ENCODE measurements at places on chromosomes 6 and 20.

DNA sequence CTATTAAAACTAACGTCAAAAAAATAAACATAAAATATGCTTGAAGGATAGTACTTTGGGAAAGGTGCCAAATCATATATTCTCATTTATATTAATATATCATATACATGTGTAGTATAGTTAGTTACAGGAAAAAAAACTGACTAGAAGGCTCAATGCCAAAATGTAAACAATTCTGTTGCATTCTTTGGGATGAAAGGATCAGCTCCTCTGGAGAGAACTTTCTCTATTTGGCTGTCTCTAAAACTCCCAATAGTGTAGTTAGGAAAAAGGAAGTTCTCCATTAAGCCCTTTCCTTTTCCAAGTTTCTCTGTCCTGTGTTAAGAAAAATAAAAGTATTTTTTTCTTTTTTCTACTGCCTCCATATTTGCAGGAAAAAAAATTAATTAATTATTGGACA, 86.5 kb upstream of the BTN3A2 start:
- DNase-seq, result no peak

DNA sequence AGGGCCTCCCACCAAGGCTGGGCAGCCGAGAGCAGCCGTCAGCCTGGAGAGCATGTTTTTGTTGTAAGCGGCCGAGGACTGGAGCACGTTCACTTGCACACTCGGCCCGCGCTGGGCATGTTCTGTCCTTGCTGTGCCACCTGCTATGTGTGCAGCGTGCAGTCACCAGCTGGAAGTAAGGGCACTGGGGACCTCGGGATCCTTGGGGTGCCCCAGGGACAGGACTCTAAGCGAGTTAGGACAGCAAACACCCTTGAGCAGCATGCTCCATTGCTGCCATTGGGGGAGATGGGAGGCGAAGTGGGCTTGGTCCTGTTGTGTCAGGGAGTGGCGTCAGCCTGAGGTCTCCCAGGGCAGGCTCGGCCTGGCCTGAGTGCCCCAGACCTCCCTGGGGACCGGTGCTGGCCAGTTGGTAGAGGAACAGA, 18.6 kb downstream of the DYNLT1 start:
- no peak for DNase-seq

GRCh38 chr20:38000293-38000692, 33.0 kb downstream of the TTI1 start:
- no peak for DNase-seq

DNA sequence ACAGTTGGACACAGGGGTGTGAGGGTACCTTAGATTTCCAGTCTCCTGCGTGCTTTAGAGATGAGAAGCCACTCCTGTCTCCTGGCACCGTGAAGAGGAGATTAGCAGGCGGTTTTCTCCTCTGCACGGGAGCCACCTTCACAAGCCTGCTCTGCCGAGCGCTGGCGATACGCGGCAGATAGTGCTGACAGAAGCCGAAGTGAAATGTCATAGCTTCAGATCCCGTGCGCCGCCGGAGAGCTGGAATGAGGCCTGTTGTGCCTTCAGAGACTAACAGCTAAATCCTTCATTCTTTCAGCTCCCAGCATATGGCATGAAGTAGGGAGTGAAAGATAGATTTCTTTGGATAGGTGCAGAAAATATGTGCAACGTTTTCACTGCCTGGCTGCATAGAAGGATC, 371.0 kb downstream of the TAF4 start:
- DNase-seq, result no peak

DNA sequence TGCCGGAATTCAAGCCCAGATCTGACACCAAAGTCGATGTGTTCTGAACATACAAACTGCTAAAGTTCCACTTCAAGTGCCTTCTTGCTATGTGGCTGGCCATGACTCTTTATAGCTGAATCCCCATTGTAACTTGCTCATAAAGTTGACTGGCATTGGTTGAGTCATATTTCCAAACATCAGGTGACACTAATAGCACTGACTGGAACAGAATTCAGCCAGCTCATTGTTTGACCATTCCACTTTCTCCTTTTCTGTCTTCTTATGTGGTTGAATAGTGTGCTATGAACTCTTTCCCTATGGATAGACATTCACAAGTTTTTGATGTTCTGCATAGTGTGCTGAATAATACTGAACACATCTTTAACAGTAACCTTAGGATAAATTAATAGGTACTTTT, 266.2 kb upstream of the ZFP64 start:
- DNase-seq, result no peak

DNA sequence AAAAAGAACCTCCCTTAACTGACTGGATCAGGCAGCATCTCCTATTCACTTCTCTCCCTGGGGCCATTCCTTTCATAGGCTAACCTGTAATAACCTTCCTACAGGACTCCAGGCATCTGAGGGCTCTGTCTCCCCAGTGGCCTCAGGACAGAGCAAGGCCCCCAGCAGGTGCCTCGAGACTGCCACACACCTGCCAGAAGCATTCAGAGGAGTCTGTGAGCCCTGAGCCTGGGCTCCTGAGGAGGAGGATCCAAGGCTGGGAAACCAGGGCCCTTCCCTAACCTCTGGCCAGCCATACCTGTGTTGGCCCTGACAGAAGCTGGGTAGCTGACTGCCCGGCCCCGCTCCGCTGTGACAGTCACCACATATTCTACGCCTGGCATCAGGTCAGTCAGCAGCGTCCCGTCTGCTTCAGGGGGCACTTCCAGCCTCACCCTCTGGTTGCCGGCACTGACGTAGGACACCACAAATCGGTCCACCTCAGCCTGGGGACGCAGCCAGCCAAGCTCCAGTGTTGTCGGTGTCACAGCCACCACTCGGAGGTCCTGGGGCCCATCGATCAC, 20.6 kb downstream of the TNXB start:
- DNase-seq, result no peak

- no peak for DNase-seq
Measured at GRCh38 chr20:18397030-18397429, 69.8 kb downstream of the DZANK1 start.

- no peak for DNase-seq
Measured at GRCh38 chr20:9442858-9443257, 71.5 kb upstream of the LAMP5 start.

GRCh38 chr20:34318609-34319443, 15.7 kb upstream of the AHCY start:
- DNase-seq, result no peak
